ENCODE measurements at places on chromosomes 6 and 20.
A peak's percentile ranks its signal among the peaks of the same experiment; 100 is the strongest.

GRCh38 chr20:38293491-38294065 lies 10.4 kb upstream of the BPI start:
- no peak for DNase-seq

DNA sequence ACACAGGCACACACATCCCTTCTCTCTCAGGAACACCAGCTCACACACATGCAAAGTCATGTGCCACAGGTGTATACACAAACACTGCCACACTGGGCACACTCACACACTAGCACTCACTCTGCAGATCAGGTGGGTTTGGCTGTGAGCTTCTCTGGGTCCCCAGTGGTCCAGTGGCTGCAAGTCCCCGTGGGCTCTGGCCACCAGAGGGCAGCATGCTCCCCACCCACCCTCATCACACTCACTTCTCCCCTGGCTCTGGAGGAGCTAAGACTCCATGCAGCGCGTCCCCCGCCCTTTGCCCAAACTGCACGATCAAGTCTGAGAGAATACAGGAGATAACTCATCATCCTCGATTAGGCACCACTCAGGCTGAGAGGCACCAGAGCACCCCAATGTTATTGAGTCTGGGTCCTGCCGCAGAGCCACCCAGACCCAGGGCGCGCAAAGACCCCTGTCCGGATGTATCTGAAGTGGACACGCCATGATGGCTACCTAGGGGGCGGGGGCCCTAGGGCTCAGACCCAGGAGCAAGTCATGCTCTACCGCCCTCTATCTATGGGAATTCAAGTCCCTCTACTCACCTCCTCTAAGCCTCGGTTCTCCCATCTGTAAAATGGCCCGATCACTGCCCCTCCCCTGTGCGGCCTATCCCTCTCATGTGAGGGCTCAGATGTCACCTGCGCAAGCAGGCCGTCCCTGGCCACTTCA lies 90.5 kb downstream of the GRM4 start:
- DNase-seq, result peak; percentile 42

DNA sequence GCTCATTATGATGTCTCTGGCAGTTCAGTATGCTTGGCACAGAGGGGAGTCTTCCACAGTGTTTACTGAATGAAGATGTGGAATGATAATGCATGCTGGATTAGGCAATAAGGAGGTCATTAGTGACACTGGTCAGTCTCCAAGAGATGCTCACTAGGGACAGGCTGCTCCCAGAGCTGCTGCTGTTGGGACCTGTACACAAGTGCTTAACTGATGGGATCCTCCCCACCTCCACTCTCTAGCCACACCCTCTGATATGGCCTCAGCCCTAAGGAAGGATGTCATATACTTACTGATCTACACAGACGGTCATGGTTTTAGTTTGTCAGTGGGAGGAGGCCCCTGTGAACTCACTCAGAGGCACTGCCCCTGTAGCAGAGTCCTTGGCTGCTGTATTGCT lies 73.4 kb downstream of the MYB start:
- no peak for DNase-seq

DNA sequence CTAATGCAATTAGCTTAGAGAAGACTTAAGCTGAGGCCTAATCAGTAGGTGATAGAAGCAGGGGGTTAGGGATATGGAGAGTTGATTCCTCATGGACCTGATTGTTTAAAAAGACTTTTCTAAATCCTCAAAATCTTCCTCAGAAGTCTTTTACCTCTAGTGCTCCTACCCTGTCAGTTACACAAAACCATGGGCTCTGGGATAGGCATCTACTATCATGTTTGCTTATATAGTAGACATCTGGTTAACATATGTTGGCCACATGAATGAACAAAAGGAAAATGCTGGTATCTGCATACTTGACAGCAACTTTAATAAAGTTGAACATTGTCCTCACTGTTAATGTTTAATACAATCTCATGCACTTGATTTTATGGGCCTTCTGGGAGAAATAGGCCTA lies 61.5 kb upstream of the FKBP1C start:
- no peak for DNase-seq

- no peak for DNase-seq
Measured at GRCh38 chr6:170114187-170114945, 176.5 kb downstream of the DLL1 start.

DNA sequence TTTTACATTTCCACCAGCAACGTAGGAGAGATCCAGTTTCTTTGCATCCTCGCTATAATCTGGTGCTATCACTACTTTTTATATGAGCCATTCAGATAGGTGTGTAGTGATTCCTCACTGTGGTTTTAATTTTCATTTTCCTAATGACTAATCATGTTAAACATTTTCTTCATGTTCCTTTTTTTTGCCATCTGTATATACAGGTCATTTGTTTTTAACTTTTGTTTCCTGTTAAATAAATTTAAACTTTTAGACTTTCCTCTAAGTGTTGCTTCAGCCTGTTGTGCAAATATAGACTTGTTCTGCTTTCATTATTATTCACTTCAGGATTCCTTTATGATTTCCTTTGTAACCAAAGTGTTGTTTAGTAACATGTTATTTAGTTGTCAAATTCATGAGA lies 697.4 kb downstream of the PTPRT start:
- DNase-seq, result no peak

- no peak for DNase-seq
Measured at GRCh38 chr6:147653631-147654030, 145.1 kb downstream of the SAMD5 start.

DNA sequence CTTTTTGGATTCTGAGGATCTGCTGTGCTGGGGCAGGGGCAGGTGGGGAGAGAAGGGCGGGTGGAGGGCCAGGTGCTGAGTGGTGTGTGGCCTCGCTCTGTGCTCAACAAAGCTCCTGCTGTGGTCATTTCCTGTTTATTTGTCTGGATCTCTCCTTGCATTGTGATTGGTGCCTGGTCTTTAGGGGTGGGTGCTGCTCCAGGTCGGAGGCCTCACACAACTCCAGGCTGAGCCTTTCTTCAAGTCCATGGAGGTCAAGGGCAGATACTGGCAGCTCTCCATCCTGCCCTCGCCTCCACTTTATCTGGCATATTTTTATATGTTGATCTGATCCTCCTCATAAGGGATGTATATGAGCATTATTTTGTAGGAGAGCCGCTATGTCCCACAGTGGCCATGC lies 36.2 kb downstream of the HLA-F start:
- no peak for DNase-seq

DNA sequence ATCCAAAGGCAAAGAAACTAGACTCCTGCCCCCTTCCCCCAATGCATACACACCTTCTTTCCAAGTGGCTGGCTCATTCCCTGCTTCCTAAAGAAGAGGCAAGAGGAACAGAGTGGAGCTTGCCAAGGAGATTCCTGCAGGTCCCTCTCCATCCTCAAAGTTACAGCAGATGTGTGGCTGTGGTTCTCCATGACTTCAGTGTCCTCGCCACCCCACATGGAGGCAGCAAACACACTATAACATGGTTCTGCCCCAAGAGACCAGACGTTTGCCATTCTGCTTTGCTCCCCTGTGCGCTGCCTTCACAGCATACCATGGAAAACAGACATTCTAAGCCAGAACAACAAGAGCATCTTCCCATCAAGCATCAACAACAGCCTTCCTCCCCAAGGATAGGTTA lies 84.4 kb downstream of the BACH2 start:
- DNase-seq, result no peak

DNA sequence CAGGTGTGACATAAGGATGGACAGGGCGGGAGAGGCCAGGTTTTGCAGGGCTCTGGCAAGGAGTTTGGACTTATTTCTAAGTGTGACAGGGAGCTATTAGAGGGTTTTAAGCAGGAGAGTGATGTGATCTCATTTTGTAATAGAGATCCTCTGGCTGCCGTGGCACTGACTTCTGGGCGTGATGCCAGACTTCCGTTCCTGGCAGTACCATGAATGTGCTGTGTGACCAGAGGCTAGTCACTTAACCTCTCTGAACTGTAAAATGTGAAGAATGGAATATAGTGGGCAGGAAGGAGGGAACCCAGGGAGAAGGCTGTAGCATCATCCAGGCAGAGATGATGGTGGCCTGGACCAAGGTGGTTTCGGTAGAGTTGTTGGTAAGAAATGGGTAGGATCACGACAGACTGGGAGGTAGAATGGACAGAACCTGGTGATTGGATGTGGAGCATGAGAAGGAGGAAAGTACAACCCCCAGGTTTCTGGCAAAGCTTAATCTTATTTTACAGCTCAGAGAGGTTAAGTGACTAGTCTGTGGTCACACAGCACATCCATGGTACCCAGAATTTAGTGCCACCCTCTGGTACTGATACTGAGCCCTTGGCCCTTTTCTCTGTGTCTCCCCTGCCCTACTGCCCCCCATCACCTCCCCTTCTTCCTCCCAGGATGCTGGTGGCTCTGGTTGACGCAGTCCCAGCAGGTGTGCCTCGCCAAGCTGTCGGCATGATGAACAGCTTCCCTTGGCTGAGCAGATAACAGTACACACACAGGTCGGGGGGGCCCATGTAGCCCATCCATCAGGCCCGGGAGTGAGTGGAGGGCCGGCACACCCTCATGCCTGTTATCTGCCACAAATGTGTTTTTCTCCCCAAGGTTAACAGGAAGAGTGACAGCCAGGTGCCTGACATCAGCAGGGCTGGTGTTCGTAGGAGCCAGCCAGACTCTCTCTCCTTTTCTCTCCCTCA lies 52.9 kb upstream of the CTNNBL1 start:
- DNase-seq, result no peak

DNA sequence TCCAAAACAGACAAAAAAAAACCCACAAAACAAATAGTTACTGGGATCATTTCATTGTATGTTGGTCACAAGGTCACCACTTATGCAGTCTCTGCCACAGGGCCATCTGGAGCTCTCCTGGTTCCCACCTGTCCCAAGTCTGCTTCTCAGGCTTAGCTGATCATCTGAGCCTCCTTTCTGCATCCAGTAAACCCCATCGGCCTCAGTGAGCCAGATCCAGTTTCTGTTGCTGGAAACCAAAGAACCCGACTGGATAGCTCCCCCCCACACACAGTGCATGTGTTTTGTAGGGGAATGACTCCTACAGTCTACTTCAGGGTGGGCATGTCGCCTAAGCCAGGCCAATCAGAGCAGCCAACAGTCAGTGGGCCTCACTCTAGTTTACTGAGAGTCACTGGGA lies 233.3 kb downstream of the PREX1 start:
- DNase-seq, result no peak

GRCh38 chr6:78117966-78118365 lies 465.1 kb downstream of the MEI4 start:
- no peak for DNase-seq

DNA sequence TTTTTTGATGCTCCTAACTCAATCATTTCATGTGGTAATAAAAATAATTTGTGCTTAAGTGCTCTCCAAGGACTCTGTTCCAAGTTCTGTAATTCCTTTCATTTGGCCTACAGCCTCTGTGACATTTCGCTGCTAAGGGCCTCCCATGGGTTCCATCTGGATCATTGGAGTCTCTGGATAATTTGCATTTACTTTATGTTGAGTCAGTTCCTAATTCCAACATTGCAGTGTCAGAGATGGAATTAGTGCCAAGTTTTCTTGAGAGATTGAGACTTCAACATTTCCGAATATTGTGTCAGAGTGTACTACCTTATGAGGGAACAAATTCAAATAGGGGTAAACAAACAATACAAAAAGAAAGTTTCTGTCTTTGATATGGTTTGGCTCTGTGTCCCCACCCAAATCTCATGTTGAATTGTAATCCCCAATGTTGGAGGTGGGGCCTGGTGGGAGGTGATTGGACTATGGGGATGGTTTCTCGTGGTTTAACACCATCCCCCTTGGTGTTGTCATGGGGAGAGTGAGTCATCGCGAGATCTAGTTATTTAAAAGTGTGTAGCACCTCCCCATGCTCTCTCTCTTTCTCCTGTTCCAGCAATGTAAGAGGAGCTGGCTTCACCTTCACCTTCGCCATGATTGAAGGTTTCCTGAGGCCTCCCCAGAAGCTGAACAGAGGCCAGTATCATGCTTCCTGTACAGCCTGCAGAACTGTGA lies 244.1 kb upstream of the TBX18 start:
- no peak for DNase-seq

DNA sequence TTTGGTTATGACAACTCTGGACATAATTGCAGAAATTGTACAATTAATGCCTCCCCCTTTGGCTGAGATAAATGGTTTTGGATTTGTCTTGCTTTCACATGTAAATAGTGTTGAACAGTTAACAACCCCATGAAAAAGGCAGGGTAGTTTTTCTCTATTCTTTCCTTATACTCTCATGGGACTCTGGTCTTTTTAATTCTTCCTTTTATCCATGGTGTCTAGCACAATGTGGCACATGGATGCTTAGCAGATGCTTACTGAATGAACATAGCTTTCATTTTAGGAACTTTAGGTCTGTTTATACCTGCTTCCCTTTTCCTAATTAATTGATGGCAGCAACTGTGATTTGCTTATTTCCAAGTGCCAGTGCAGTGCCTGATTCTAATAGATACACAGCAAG lies 75.6 kb downstream of the NCOA3 start:
- no peak for DNase-seq

GRCh38 chr20:21719592-21720214 lies 14.2 kb downstream of the PAX1 start:
- DNase-seq, result peak; percentile 12

DNA sequence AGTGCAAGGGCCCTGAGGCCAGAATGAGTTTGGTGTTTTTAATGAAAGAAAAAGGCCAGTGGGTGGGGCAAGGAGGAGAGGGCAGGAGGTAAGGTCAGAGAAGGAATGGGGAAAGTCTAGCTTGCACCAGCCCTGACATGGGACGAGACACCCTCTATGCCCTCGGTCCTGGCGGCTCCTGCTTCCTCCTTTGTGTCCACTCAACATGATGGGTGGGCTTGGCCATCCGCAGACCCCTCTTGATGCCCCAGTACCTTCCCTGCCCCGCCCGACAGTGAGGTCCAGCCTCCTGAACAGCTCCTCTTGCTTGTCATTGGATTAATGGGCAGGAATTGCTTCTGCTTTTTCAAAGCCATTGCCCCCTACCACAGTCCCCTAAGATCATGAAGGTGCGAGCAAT lies 33.6 kb upstream of the ANGPT4 start:
- no peak for DNase-seq

GRCh38 chr6:7140631-7141378 lies 33.0 kb downstream of the RREB1 start:
- DNase-seq, result peak; percentile 69

DNA sequence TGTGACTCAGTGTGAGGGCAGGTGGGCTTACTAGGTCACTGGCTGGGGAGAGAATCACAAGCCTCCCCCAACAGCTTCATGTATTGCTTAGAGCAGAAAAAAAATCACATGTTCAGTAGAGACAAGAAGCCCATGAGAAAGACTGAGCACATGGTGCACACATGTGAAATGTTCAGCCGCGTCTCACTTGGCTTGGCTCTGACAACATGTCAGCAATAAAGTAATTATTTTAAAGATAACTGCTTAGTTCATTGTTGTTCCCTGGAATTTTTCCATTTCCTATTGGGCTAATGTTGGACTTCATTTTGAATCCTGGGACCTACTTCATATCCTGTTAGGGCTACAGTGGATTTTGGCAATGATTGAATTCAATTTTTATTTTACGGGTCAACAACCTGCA lies 222.6 kb downstream of the C6orf118 start:
- DNase-seq, result no peak

- no peak for DNase-seq
Measured at GRCh38 chr6:35397806-35398418, 54.2 kb upstream of the FANCE start.

DNA sequence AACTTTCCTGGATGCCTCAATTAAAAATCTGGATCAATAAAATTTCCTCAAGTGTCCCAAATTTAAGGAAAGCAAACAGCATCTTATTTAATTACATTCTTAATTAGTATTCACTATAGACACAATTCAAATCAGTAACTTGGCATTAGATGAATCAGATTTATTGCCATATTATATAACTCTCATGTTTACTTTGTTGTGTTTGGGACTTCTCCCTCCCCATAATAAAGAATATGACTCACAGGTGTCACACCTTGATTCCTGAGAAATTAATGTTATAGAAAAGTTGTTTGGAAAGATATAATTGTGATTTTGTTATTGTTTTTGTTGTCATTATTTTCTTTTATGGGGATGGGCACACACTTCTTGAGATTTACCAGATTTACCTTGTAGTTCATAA lies 18.4 kb downstream of the EYA4 start:
- no peak for DNase-seq
